ENCODE measurements at places on chromosomes 12 and 14. TPM values are rescaled to one million over a fixed set of nuclear protein-coding genes. Genes with fewer than 3 reads are reported as not detected.

The MAX gene
- 136 TPM for total RNA-seq

The TPPP2 gene
- not detected for total RNA-seq

The KRR1 gene
- 122 TPM for total RNA-seq

DNA sequence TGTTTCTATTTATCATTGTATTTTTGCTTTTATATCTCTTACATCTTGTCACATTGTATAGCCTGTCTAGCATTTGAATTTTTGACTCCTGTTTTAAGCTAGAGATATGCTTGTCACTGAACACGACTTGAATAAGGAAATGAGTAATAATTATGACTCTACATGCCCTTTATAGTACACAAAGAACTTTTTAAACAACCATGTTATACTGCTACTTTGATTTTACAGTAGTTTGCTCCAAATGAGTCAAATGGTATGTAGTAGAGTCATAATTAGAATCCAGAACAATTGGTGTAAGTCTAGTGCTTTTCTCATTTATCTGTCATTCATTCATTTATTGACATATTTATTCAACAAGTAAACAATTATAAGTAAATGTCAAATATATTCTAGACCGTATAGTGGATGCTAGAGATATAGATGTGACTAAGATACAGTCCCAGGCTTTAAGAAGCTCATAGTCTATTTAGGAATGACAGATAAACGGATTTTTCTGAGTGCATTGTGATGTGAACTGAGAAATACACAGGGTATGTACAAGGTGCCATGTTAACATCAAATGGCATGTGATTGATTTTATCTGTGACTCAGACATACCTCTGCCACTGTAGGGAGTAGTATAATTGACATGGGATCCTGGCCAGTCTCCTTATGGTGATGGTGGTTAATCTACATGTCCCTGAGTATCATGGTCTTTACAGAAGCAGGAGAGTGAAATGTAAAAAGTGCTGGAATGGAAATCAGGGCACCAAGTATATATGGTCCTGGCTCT lies 799.7 kb downstream of the DIO2 start:
- no peaks in the 10 kb centered on the region for H3K36me3 ChIP-seq
- DNase-seq = no peak

- no peak overlapping the region for H3K4me3 ChIP-seq
- no peaks in the 10 kb centered on the region for H3K4me1 ChIP-seq
- no peak for DNase-seq
- no peak overlapping the region for H3K27ac ChIP-seq
These were observed 225.7 kb downstream of the TMTC2 start for GRCh38 chr12:82912406-82912805.

DNA sequence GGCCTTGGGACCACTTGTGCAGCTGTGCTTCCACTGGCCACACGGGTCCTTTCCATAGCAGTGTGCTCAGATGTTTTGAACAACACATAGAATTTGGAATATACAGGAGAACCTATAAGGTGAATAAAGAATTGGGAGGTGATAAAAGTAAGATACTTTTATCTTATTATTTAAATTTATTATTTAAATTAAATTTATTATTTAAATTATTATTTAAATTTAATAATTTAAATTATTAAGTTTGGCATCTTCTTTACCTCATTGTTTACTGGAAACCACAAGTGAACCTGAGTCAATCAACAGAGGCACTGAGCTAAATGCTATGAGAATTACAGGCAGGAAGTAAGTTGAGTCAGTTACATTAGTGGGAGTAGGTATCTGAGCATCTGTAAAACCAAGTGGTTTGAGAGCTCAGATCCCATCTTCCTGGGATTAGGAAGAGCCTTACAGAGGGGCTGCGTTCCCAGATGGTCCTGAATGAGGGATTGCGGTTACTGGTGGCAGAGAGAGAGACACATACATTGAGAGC lies 103.1 kb downstream of the ESR2 start:
- no peak for DNase-seq
- H3K27ac ChIP-seq = no peak overlapping the region
- peaks cover 24% of the 10 kb centered on the region for H3K36me3 ChIP-seq
- H3K4me3 ChIP-seq = no peak overlapping the region

DNA sequence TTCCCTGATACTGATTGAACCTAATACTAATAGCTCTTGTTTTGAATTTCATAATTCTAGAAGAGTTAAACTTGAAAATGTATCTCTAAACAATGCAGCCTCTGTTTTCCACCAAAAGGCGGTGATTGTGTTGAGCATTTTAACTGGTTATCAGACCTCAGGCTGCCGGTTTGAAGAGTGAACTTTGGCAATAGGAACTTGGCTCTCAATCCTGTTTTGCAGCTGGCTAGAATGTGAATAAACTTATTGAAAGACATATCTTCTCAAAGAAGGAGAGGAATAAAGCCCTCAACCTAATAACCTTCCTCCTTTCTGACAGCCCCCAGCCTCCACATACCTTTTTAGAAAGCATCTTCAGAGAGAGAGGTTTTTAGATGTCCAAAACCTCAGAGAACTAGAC lies 105.4 kb downstream of the SRGAP1 start:
- no peaks in the 10 kb centered on the region for H3K4me1 ChIP-seq
- H3K27ac ChIP-seq = no peak overlapping the region
- no peaks in the 10 kb centered on the region for H3K36me3 ChIP-seq
- no peak for DNase-seq

The CAPZA3 gene
- total RNA-seq = not detected

DNA sequence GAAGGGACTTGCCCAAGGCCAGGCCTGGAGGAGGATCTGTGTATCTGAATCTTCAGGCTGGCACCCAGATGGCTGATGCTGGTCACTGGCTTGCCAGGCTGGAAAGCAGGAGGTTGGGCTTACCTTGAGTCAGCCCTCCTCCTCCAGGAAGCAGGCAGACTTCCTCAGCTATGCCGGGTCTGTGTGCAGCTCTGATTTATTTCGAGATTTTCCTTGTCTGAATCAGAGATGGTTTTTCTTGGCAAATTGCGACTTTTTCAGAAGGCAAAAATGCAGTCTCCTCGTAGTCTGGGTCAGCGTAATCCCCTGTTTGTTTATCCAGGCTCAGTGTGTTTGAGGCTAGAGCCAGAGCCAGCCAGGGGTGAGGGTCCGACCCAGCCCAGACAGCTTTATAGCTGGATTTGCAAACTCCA lies 48.9 kb downstream of the SMOC1 start:
- no peak overlapping the region for H3K4me3 ChIP-seq
- H3K27ac ChIP-seq = no peak overlapping the region
- no peaks in the 10 kb centered on the region for H3K36me3 ChIP-seq
- H3K4me1 ChIP-seq = no peaks in the 10 kb centered on the region
- H3K27me3 ChIP-seq = peaks cover 20% of the 10 kb centered on the region

The TAS2R9 gene
- total RNA-seq = not detected

The NOVA1 gene
- 0.35 TPM for total RNA-seq

The KRT82 gene
- not detected for total RNA-seq

The TMEM63C gene
- 1.1 TPM for total RNA-seq

DNA sequence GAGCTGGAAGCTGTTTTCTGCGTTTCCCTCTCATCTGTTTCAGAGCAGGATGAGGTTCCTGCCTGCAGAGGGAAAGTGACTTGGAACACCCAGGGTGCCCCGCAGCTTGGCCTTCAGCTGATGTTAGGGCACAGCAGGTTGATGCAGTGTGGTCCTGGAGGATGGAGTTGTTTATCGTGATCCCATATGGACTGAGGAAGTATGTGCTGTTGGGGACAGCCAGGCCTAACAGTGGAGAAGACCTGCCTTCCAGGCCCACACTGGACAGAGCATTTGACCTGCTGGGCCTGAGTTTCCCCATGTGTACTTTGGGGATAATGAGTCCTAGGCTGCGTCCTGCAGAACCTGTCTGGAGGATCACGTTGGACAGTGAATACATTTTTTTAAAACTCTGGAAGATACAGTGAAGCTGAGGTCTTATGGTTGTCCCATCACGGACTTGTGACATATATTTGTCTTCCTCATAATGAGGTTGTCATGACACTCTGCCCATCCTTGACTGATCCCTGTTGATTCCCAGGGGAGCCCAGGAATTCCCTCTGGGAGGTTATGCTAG lies 12.8 kb downstream of the SERPINA1 start:
- peaks cover 32% of the 10 kb centered on the region for H3K4me1 ChIP-seq
- H3K4me3 ChIP-seq = no peak overlapping the region
- peaks cover 2% of the 10 kb centered on the region for H3K27me3 ChIP-seq
- DNase-seq = no peak
- peak overlapping the region; percentile 27 for H3K27ac ChIP-seq

DNA sequence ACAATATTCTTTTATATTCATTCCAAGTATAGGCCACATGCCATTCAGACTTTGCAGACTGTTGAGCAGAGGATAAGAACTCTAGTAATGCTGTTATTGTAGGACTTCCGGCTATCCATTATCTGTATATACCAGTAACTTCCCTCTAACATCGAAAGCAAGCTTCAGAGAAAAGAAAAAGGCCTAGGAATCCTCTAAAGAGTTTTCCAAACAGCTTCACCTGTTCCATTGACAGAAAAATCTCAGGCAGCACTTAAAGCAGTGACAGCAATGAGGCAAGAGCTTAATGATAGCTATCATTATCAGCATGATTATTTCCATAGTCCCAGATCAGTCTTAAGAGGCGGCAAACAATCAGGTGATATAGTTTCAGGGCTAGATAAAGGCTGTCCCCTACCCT lies 1.8 kb downstream of the CPNE8 start:
- peak overlapping the region; percentile 84 for H3K4me3 ChIP-seq
- H3K27me3 ChIP-seq = peaks cover 10% of the 10 kb centered on the region
- no peaks in the 10 kb centered on the region for H3K36me3 ChIP-seq
- DNase-seq = no peak
- H3K4me1 ChIP-seq = peaks cover 30% of the 10 kb centered on the region
- no peak overlapping the region for H3K27ac ChIP-seq

DNA sequence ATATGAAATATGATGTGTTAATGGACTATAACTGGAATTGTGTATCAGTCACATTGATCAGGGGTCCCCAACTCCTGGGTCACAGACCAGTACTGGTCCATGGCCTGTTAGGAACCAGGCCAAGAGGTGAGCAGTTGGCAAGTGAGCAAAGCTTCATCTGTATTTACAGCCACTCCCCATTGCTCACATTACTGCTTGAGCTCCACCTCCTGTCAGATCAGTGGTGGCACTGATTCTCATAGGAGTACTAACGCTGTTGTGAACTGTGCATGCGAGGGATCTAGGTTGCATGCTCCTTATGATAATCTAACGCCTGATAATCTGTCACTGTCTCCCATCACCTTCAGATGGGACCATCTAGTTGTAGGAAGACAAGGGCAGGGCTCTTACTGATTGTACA lies 72.3 kb downstream of the CDK17 start:
- peaks cover 49% of the 10 kb centered on the region for H3K4me1 ChIP-seq
- H3K27me3 ChIP-seq = no peaks in the 10 kb centered on the region
- peak overlapping the region; percentile 48 for H3K27ac ChIP-seq
- H3K36me3 ChIP-seq = peaks cover 24% of the 10 kb centered on the region
- no peak overlapping the region for H3K4me3 ChIP-seq
- peak; percentile 25 for DNase-seq
